Kidney epithelial cell (primary cell): ENCODE measurements at places on chromosomes 2 and 18. TPM values are rescaled to one million over a fixed set of nuclear protein-coding genes. Genes with fewer than 3 reads are reported as not detected.

The RESP18 gene
- not detected in 2 replicates for total RNA-seq

The CPO gene
- not detected in 2 replicates for total RNA-seq

The BUB1 gene
- 10.2 TPM in 2 replicates for total RNA-seq

DNA sequence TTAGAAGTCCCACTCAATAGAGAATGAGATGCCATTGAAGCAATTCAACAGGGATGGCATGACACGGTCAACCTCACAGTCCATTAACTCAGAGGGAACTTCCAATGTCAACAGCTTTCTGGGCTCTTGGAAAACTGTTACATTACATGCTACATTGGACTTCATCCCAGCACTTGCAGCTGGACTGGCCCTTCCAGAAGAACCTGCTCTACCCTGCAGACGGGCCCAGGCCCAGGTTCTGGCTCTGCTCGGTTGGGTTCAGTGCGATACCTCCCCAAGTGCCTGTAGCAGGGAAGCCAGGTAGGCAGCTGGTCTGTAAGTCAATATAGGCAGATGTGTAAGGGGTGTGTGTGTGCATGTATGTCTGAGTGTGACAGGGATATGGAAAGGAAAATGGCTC lies 12.9 kb downstream of the LAMA1 start:
- peak; percentile 14 for DNase-seq

DNA sequence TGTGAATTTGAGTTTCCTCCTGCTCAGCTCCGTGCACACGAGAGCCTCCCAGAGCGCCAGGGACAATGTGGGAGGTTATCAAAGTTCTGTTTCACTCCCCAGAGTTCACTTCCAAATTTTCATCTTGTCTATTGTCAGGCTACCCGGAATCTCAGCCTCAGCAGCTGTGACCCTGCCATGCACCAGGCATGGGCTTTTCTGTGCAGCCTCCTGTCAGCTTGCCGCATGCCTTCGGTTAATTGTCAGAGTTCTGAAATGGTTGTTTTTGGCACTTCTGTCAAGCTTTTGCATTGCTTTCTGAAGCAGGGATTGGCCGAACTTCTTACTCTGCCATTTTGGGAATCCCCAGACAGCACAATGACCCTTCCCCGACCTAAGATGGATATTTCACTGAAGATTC lies 60.4 kb downstream of the SH3YL1 start:
- DNase-seq = no peak

GRCh38 chr2:237440819-237441281 lies 26.9 kb upstream of the COL6A3 start:
- no peak for DNase-seq

DNA sequence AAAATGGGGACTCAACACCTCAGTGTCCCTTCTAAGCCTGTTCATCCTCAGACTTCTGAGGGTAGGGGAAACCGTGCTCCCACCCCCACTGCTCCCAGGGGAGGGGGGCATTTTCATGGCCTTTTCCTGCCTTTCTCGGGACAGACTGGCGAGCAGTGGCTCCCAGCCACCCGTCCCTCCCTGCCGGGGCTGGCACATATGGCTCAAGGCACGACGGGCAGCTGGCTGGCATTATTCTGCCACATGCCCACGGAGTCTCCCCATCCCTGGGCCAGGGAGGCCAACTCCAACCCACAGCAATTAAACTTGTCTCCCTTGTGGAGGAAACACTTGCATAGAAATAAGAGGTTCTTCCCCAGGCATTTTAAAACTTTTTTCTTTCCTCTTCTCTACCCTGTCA lies 148.5 kb upstream of the CBLN2 start:
- no peak for DNase-seq

DNA sequence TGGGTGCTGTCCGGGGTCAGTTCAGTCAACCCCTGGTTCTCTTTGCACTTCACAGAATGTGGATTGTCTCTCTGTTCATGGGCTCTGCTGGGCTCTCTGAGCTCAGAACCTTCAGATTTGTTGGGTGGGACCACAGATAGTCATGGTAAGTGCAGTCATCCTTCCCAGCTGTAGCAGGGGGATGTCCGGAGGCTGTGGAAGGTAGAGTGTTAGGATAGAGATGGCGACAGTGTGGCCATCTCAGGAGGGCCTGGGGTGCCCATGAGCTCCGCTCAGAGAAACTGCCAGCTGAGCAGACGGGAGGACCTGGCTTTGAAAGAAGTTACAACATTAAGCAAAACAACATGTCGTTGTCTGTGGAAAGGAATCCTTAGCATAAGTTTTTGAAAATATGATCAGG lies 149.8 kb downstream of the FAM210A start:
- no peak for DNase-seq

- no peak for DNase-seq
Measured at GRCh38 chr2:6352247-6352646, 513.5 kb downstream of the CMPK2 start.

DNA sequence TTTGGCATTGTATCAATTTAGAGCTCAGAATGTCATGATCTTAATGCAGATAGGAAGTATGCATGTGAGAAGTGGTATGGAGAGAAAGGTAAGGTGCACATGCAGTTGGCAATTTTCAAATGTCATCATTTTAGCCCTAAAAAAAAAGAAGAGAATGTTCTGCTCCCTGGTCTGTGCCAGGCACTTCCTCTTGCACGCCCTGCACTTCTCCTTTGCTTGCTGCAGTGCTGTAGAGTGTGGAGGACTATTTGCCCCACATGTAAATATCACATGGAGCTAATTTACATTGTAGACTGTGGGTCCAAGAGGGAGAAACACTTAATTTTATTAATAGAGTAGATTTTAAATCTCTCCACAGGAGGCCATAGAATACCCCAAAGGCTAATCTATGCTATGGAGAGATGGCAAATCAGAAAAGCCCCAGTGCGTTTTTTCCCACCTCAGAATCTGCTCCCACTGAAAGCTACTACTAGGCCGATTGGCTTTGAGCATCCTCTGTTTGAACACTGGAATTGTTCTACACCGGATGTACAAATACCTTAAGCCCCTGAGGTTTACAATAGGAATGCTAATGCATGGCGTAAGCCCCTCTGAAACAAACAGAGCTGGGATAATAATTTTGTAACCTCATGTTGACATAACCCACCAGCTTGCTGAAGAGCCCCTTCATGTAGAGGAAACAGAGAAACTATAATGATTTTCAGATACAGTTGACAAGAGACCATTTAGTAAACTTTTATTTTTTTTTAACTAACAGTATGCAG lies 137.2 kb upstream of the KLHL14 start:
- DNase-seq = no peak

DNA sequence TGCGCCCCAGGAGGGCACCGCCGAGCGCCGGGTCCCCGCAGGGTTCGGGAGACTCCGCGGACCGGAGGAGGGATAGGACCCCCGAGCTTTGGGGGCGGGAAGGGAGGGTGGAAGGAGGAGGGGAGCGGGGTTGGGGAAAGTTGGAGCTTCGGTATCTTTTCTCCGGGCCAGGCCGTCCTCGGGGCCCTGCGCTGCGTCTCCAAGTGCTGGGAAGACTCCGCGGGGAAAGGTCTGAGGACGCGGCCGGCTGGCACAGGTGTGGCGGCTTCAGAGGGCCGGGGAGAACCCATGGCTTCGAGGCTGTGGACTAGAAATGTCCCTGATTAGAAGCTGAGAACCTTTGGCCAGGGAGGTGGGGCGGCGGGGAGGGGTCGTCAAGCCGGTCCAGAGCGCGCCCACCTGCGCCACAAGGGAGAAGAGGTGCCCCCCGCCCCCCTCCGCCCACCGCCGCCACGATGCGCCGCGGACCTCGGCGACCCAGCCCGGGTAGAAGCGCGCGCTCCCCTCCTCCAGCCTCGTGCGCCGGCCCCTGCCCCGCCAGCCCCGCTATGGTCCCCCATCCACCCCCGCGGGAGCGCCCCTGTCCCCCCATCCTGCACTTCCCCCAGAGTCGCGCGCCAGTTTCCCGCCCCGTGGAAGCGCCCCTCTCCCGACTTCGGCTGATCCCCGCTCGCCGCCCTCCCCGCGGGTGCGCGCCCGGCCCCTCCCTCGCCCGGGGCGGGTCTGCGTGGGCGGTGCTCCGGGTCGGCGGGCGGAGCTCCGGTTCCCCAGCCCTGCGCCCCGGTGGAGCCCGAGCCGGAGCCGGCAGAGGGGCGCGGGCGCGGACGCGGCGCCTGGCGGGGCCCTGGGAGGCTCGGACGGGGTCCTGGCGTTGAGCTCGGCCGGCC lies at the start of gene SNTG2:
Gene SNTG2 (plus strand): TSS at position 770 of the 887 bp plus-strand sequence. CDS start 148 bp downstream, outside the sequence.
- DNase-seq = no peak
